Aorta (tissue), 5 donors: ENCODE measurements at places on chromosomes 4 and X. TPM values are rescaled to one million over a fixed set of nuclear protein-coding genes. Genes with fewer than 3 reads are reported as not detected.

TBL1X gene
- total RNA-seq: 81.2 TPM

DNA sequence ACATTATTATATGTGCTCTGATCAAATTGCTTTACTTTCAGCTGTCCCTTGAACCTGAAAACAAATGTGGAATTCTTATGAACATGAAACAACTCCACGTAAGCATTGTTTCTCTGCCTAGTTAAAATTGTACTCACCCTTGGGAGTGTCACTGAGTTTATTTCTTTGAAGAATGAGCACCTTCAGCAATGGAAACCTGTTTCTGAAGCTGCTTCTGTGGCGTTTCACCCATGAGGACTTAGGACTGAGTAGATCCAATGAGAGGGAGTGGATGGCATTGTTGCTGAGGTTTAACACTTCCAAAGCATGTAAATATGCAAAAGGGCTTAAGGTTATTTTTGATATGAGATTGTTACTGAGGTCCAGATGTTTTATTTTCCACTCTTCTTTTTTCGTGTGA, 3.2 kb downstream of the LRRC66 start:
- H3K4me3 ChIP-seq: no peak overlapping the region
- no peaks in the 10 kb centered on the region for H3K27me3 ChIP-seq
- no peaks in the 10 kb centered on the region for H3K36me3 ChIP-seq
- H3K4me1 ChIP-seq: no peaks in the 10 kb centered on the region
- no peak for DNase-seq

DNA sequence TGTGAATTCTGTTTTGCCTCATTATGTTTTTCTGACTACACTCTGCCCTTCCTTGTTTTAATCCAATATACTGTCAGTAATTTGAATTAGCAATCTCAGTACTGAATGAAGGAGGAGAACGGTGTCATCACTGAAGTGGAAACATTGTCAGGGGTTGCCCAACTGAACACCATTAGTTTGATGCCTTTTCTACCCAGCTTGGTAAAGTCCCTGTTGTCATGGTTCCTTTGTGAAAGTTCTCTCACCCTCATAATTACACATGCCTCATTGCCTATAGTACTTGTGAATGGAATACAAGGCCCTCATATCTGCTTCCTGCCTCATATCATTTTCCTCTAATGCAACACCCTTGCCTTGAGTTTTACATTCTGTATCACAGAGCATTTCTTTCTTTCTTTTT, 76.9 kb downstream of the RRAGB start:
- H3K36me3 ChIP-seq: no peaks in the 10 kb centered on the region
- no peak overlapping the region for H3K4me3 ChIP-seq
- no peaks in the 10 kb centered on the region for H3K4me1 ChIP-seq
- no peak for DNase-seq
- H3K27me3 ChIP-seq: no peaks in the 10 kb centered on the region

DNA sequence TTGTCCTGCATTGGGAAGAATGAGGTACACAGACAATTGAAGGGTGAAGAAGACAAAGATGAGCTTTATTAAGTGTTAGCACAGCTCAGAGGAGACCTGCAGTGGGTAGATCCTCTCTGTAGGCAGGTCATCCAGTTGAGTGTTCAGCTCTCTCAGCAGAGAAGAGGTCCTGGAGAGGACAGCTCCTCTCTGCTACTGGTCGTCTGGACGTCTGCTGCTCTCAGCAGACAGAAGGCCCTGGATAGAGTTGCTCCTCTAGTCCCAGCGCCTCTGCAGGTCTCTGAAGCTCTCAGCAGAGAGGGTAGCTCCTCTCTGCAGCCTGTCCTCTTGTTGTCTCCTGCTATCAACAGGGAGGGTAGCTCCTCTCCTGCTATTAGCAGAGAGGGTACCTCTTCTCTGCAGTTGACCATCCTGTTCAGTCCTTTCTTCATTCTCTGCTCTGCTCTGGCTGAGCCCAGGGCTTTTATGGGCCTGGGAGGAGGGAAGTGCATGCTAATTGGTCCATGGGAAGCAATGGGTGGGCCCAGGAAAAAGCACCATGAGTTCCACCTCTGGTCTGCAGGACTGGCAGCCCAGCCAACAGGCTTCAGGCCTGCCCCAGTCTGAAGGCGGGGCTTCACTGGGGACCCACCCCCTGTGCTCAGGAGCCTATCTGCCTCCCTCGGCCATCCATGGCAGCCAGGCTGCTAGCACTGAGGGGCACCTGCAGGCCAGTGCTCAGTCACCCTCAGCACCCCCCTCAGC, 54.1 kb upstream of the IBSP start:
- H3K4me3 ChIP-seq: no peak overlapping the region
- H3K36me3 ChIP-seq: no peaks in the 10 kb centered on the region
- no peak overlapping the region for H3K27ac ChIP-seq
- DNase-seq: no peak
- H3K27me3 ChIP-seq: no peaks in the 10 kb centered on the region
- H3K4me1 ChIP-seq: no peaks in the 10 kb centered on the region

DNA sequence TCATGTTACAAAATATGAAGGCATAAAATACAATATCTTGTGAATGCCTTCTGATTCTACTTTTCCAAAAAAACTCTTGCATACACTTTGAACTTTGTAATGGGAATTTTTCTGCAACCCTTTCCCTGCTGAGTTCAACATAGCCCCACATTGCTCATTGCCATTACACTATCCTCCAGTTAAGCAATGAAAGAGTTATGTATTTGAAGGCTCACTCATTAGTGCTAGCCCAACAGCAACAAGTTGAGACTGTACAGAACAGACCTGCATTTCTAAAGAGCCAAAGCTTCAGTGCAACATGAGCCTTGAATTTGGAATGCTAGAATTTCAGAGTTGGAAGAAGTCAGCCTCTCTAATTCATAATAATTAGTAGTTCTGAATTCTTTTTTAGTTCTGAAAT, 44.4 kb upstream of the STAG2 start:
- no peak for DNase-seq
- H3K4me1 ChIP-seq: no peaks in the 10 kb centered on the region
- no peaks in the 10 kb centered on the region for H3K27me3 ChIP-seq

DNA sequence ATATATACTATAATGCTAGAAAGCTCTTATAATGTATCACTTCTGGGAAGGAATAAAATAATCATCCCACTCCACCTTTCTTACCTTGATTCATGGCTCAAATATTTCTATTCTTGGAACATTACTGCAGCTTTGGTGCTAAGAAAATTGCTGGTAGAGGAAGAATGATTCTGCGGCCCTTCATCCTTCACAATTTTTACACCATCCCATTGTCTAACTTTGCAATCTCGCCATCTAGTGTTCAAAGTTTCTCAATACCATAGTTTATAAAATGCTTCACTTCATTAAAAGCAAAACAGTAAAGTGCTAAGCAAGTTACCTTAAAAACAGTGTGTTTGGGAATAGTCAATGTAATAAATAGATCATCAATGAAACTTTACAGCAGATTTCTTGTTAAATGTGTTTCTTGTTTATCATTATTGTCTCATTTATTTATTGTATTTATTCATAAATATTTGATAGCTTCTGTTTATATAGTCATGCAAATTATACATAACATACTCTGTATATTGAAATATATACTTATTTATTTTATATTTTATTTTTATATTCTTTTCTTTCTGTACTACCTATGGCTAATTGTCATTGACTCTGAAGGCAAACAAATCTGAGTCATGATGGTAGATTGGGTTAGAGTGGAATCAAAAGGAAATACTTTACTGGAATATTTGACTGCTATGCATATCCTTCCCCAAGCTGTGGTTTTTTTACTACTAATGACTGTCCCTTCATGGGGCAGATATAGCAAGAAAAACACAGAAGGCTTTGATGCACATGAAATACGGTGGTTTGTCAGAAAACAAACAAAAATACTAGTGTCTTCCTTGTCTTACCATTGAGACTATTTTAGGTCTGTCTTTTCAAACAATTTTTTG, 390.7 kb downstream of the MAPK10 start:
- no peaks in the 10 kb centered on the region for H3K27me3 ChIP-seq
- no peak overlapping the region for H3K4me3 ChIP-seq
- DNase-seq: no peak
- no peak overlapping the region for H3K27ac ChIP-seq

- no peaks in the 10 kb centered on the region for H3K4me1 ChIP-seq
- no peak for DNase-seq
- H3K4me3 ChIP-seq: no peak overlapping the region
- H3K36me3 ChIP-seq: no peaks in the 10 kb centered on the region
These were observed 74.0 kb downstream of the GALNT7 start for GRCh38 chr4:173242466-173243250.

DNA sequence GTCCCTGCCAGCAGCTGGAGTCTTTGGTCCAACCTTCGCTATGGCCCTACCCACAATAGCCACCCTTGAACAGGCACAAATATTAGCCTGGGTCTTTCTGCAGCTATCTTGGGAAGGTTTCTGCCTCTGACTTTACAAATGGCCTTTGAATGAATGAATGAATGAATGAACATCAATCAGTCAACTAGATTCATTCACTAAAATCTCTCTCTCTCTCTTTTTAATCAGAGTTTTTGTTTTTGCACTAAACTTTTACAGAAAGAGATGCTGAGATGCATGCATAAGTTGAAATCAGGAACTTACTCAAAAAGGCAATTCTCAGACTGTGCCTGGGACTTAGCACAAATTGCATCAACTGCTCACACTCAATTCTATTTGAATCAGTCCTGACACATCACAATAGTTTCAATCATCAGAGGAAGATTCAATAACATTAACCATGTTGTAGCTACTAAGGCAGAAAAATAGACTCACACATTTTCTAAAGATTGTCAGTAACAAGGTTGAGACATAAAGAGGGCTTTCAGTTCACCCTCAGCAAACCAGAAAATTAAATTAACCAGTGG, 55.0 kb downstream of the ANXA3 start:
- H3K4me3 ChIP-seq: no peak overlapping the region
- H3K27me3 ChIP-seq: no peaks in the 10 kb centered on the region
- no peaks in the 10 kb centered on the region for H3K4me1 ChIP-seq
- no peaks in the 10 kb centered on the region for H3K36me3 ChIP-seq
- H3K27ac ChIP-seq: no peak overlapping the region
- DNase-seq: no peak

DNA sequence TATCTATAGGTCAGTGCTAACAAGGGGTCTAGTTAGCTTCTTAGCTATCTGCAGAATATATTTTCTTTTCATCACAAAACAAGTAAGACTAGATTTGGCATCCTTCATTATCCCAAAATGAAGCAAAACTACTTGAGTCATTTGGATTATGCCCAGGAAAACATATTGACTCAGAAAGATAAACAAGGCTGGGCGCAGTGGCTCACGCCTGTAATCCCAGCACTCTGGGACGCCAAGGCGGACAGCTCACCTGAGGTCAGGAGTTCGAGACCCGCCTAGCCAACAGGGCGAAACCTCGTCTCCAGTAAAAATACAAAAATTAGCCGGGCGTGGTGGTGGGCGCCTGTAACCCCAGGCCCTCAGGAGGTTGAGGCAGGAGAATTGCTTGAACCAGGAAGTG, 18.0 kb upstream of the MND1 start:
- no peak overlapping the region for H3K27ac ChIP-seq
- no peaks in the 10 kb centered on the region for H3K27me3 ChIP-seq
- H3K36me3 ChIP-seq: peaks cover 3% of the 10 kb centered on the region
- H3K4me3 ChIP-seq: no peak overlapping the region
- no peak for DNase-seq

DNA sequence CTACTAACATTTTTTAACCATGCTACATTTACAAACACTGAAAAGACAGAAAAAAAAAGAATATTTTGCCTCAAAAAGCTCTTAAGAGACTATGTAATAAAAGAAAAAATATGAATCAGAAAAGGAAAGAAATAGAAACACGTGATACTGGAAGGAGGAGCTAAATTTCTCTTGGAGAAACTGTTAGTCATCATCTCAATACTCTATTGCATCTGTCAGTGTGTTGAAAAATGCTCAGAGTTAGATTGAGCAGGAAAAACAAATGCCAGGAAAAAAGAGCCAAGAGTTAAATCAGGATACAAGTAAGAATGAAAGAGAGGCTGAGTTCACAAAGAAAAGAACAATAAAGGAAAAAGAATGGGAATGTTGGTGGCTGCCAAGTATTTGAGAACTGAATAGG, 2.6 kb downstream of the RAB28 start:
- H3K4me3 ChIP-seq: no peak overlapping the region
- peaks cover 3% of the 10 kb centered on the region for H3K4me1 ChIP-seq
- no peak for DNase-seq
- no peaks in the 10 kb centered on the region for H3K27me3 ChIP-seq

- DNase-seq: no peak
- H3K36me3 ChIP-seq: no peaks in the 10 kb centered on the region
- H3K27me3 ChIP-seq: no peaks in the 10 kb centered on the region
- H3K27ac ChIP-seq: no peak overlapping the region
- no peaks in the 10 kb centered on the region for H3K4me1 ChIP-seq
These were observed 86.6 kb downstream of the MID1 start for GRCh38 chrX:10533696-10534365.

SPANXA2 gene
- total RNA-seq: not detected

DNA sequence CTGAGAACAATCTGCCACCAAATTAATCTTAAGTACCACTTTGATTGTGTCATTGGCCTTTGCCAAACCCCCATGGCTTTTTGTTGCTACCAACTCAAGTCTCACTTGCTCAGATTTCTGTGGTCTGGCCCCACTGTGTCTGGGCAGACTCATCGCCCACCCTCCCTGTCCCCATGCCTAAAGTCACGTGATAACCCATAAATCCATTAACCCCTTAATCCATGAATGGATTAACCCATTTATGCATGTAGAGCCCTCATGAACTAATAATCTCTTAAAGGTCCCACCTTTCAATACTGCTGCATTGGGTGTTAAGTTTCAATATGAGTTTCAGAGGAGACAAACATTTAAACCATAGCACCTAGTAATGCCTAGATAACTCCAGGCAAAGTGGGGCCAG, 78.5 kb upstream of the BLTP1 start:
- H3K27me3 ChIP-seq: no peaks in the 10 kb centered on the region
- H3K27ac ChIP-seq: no peak overlapping the region
- no peaks in the 10 kb centered on the region for H3K36me3 ChIP-seq
- no peak for DNase-seq

DNA sequence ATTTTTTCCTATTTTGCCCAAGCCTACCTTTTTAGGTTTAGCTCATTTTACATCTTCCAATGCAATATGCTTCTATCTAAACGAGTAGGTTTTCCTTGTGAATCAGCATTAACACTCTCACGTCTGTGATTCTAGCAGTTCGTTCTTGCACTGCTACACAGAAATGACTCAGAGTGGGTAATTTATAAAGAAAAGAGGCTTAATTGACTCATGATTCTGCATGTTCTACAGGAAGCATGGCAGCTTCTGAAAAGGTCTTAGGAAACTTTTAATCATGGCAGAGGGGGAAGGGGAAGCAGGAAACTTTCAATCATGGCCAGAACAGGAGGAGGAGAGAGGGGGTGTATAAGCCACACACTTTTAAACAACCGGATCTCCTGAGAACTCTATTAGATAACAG, 44.9 kb downstream of the SPANXN1 start:
- H3K4me3 ChIP-seq: no peak overlapping the region
- no peaks in the 10 kb centered on the region for H3K4me1 ChIP-seq
- no peak overlapping the region for H3K27ac ChIP-seq
- no peak for DNase-seq
- H3K27me3 ChIP-seq: no peaks in the 10 kb centered on the region
- H3K36me3 ChIP-seq: no peaks in the 10 kb centered on the region

- no peaks in the 10 kb centered on the region for H3K36me3 ChIP-seq
- no peak overlapping the region for H3K27ac ChIP-seq
- no peak overlapping the region for H3K4me3 ChIP-seq
- no peaks in the 10 kb centered on the region for H3K4me1 ChIP-seq
These were observed 22.5 kb upstream of the GPC4 start for GRCh38 chrX:133437766-133438165.
